A673 (cell line): ENCODE measurements at places on chromosomes 11 and 22.

DNA sequence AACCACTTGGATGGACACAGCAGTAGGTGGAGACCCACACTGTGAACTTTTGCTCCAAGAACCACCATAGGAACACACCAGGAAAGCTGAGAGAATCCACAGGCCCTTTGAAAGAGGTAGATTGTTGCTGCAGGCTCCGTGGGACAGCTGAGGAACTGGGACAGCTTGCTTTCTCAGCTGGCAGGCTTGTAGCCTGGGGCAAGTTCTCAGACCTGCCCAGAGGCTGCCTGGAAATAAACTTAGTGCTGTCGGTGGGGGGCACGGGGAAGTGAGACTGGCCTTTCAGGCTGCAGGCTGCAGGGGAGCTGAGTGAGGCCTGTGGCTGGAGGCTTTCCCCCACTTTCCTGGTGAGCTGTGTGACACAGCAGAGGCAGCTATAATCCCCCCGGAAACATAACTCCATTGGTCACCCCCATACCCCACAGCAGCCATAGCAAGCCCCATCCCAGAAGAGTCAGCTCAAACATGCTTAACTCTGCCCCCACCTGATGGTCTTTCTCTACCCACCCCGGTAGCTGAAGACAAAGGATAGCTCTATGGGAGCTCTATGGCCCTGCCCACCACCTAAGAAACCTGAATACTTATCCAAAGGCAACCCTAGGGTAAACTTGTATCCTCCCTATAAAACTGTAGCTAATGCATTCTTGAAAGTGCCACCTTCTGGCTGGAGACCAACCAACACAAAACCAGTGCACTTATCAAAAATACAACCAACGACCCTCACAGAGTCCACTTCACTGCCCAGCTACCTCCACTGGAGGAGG, 21.4 kb upstream of the ACRV1 start:
- no peak for DNase-seq

GRCh38 chr22:44947049-44947448, 62.8 kb downstream of the PHF21B start:
- no peak for DNase-seq

- DNase-seq = no peak
These were observed 4.5 kb upstream of the LZTR1 start for GRCh38 chr22:20977516-20978170.

DNA sequence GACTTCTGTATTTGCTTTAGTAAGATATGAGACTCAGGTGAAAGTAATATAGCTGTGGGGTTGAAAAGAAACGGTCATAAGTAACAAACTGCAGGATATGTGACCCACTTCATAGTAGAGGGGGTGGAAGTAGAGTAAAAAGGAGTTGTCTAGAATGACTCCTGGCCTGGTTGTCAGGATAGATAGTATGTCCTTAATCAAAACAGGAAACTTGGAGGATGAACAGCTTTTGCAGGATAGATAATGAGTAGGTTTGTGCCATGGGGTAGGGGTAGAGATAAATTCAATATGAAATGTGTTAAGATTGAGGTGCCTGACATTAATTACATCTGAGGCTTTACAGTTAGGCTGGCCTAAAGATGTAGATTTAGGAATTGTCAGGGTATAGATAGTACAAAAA, 47.0 kb upstream of the B3GNT6 start:
- no peak for DNase-seq
